ENCODE measurements at places on chromosomes 3 and 15. TPM values are rescaled to one million over a fixed set of nuclear protein-coding genes. Genes with fewer than 3 reads are reported as not detected.

DNA sequence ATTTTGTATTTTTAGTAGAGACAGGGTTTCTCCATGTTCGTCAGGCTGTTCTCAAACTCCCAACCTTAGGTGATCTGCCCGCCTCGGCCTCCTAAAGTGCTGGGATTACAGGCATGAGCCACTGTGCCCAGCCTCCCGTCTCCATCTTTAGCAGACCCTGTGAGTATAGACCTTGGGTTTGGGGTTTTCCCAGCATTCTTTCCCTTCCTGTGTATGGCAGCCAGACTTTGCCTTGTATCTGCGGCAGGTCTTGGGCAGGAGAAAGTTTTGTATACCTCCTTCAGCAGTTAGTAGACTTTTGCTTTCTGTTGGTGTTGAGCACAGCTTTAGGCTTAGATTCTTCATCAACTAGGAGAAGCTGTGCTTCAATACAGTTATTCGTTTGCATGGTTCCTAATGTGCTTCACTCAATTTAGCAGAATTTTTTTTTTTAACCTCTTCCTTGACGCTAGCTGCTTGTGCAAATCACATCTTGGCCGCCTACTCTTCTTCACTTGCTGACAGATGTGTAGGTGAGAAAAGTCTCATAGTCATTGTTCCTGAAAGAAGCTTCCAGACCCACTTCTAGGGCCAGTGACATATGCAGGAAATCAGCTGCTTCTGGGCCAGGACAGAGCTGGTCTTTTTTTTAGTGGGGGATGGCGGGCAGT, 38.4 kb downstream of the MAP2K1 start:
- H3K4me3 ChIP-seq = no peak overlapping the region
- H3K36me3 ChIP-seq = no peaks in the 10 kb centered on the region
- H3K4me1 ChIP-seq = no peaks in the 10 kb centered on the region
- no peak overlapping the region for H3K27ac ChIP-seq
- no peak for DNase-seq

DNA sequence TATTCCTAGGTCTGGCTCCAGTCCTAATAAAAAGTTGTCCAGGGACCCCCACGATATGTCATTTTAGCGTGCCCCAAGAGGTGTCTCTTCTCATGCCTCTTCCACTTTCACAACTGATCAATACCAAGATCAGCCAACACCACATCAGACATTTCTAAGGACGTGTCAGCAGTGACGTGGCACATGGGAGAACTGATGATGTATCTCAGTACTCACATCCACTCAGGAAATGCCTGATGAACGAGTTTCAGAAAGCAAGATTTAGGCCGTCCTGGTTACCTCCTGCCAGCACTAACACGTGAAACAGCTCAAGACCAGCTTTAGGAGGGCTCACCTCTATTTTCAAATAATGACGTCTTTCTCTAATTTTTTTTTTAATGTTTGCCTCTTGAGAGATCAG, 19.6 kb downstream of the VGLL4 start:
- H3K4me3 ChIP-seq = no peak overlapping the region
- H3K4me1 ChIP-seq = peaks cover 13% of the 10 kb centered on the region
- no peak overlapping the region for H3K27ac ChIP-seq
- H3K27me3 ChIP-seq = no peaks in the 10 kb centered on the region
- no peaks in the 10 kb centered on the region for H3K36me3 ChIP-seq
- no peak for DNase-seq

DNA sequence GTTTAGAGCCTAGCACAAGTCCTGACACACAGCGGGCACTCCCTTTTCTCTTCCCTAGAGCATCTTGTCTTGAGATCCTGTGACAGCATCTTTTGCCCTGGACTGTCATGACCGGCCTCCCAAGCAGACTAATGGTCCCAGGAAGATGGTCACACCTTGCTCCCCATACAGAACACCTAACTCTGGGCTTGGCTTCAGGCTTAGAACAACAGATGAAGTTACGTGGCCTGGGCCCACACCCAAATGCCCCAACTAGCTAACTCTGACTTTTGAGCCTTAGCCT, 781 bp upstream of the IP6K1 start:
- H3K36me3 ChIP-seq = no peaks in the 10 kb centered on the region
- H3K27me3 ChIP-seq = no peaks in the 10 kb centered on the region
- peaks cover 28% of the 10 kb centered on the region for H3K4me1 ChIP-seq
- H3K27ac ChIP-seq = peak overlapping the region; percentile 97
- DNase-seq = no peak

DNA sequence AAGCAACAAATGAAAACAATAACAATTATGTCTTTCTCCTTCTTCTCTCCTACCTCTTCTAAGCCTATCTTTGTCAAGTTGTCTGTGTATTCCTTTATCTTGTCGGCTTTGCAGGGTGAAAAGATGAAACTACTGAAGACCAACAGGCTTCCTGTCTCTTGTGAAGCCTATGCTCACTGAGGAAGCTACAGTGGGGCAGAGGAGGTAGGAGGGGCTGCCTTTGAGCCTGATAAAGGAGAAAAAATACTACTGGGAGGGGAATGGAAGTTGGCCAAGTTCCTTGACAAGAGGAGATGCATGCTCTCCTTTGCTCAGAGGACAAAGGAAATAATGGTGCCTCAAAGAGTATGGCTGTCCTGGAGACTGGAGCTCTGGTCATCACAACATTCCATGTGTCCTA, 92.0 kb downstream of the IGSF11 start:
- no peaks in the 10 kb centered on the region for H3K36me3 ChIP-seq
- no peak for DNase-seq
- no peak overlapping the region for H3K4me3 ChIP-seq
- H3K4me1 ChIP-seq = no peaks in the 10 kb centered on the region
- H3K27ac ChIP-seq = no peak overlapping the region

GRCh38 chr3:124691599-124691998, 38.7 kb upstream of the UMPS start:
- no peak overlapping the region for H3K27ac ChIP-seq
- DNase-seq = no peak
- no peaks in the 10 kb centered on the region for H3K27me3 ChIP-seq
- no peaks in the 10 kb centered on the region for H3K4me1 ChIP-seq
- H3K36me3 ChIP-seq = no peaks in the 10 kb centered on the region

SLC27A2 gene
- 10.3 TPM for total RNA-seq

MGLL gene
- 24.7 TPM for total RNA-seq

- H3K27ac ChIP-seq = no peak overlapping the region
- no peaks in the 10 kb centered on the region for H3K27me3 ChIP-seq
- no peak overlapping the region for H3K4me3 ChIP-seq
- no peaks in the 10 kb centered on the region for H3K4me1 ChIP-seq
Observed at GRCh38 chr15:39741258-39741657, 41.4 kb downstream of the FSIP1 start.

CHRFAM7A gene
- 4.8 TPM for total RNA-seq

GRCh38 chr3:23795096-23795495, 10.7 kb upstream of the UBE2E1 start:
- H3K27me3 ChIP-seq = no peaks in the 10 kb centered on the region
- no peak for DNase-seq
- no peaks in the 10 kb centered on the region for H3K4me1 ChIP-seq
- H3K27ac ChIP-seq = no peak overlapping the region
- H3K4me3 ChIP-seq = no peak overlapping the region

DUOX2 gene
- 238 TPM for total RNA-seq

CRYGS gene
- 1.1 TPM for total RNA-seq

LRTM1 gene
- total RNA-seq = not detected

PLA2G4E gene
- not detected for total RNA-seq

MUSTN1 gene
- total RNA-seq = 4.0 TPM

DNA sequence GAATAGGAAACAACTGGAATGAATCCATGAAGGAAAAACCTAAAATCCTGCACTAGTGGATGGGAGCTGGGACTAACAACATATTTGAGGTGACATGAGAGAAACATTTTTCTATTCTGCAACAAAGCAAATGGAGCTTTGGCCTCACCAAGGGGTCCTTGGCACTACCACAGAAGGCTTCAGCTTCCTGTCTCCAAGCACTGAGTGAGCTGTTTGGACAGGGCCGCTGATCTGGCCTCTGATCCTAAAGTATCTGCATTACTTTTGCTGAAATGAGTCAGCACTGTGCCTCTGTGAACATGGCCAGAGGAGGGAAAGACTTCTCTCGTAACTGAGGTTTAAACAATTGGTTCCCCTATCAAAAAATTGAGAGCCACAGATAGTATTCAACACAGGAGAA, 9.0 kb downstream of the ARPP21 start:
- no peaks in the 10 kb centered on the region for H3K36me3 ChIP-seq
- no peaks in the 10 kb centered on the region for H3K4me1 ChIP-seq
- H3K27me3 ChIP-seq = no peaks in the 10 kb centered on the region
- H3K4me3 ChIP-seq = no peak overlapping the region

DNA sequence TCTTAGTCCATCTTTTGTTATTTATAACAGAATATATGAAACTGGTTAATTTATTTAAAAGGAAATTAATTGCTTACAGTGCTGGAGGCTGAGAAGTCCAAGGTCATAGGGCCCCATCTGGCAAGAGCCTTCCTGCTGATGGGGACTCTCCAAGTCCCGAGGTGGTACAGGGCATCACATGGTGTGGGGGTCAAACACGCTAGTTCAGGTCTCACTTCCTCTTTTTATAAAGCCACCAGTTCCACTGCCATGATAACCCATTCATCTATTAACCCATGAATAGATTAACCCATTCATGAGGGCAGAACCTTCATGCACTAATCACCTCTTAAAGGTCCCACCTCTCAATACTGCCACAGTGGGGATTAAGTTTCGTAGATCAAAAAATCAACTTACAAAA, 659.3 kb downstream of the NAALADL2 start:
- H3K27me3 ChIP-seq = no peaks in the 10 kb centered on the region
- DNase-seq = no peak
- H3K36me3 ChIP-seq = no peaks in the 10 kb centered on the region
- H3K4me3 ChIP-seq = no peak overlapping the region

DNA sequence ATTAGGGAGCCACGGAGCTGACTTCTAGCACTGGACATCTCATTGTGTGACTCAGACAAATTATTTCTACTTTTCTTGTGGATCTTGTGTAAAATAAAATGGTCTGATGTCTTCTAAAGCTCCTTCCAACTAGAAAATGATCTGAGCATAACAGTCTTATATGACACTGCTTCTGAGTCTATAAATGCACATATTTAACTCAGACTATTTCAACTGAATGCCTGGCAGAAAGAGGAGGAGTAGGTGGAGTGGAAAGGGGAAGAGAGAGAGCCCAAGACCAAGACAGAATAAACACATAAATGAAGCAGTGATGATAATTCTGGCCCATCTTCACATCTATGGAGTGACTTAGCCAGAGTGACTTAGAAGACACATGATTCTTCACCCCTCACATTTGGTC, 162.3 kb upstream of the PDZRN3 start:
- no peak overlapping the region for H3K27ac ChIP-seq
- H3K36me3 ChIP-seq = no peaks in the 10 kb centered on the region
- no peak overlapping the region for H3K4me3 ChIP-seq
- no peaks in the 10 kb centered on the region for H3K27me3 ChIP-seq
- H3K4me1 ChIP-seq = no peaks in the 10 kb centered on the region

BCL2A1 gene
- 4.7 TPM for total RNA-seq

- H3K27ac ChIP-seq = no peak overlapping the region
- H3K4me1 ChIP-seq = peaks cover 5% of the 10 kb centered on the region
- DNase-seq = peak; percentile 77
- H3K36me3 ChIP-seq = peaks cover 21% of the 10 kb centered on the region
- H3K4me3 ChIP-seq = no peak overlapping the region
Observed at GRCh38 chr15:28191832-28192231, 92.7 kb upstream of the OCA2 start.

- DNase-seq = no peak
- no peaks in the 10 kb centered on the region for H3K27me3 ChIP-seq
- no peak overlapping the region for H3K4me3 ChIP-seq
- no peaks in the 10 kb centered on the region for H3K36me3 ChIP-seq
- no peak overlapping the region for H3K27ac ChIP-seq
Observed at GRCh38 chr3:34382859-34383258, 584.4 kb downstream of the PDCD6IP start.

PRICKLE2 gene
- total RNA-seq = 31.5 TPM

GOLGA6L7 gene
- total RNA-seq = not detected

- no peak overlapping the region for H3K27ac ChIP-seq
- no peak for DNase-seq
- H3K27me3 ChIP-seq = no peaks in the 10 kb centered on the region
Observed at GRCh38 chr3:56975567-56975966, 84.9 kb upstream of the SPATA12 start.
